ENCODE measurements at places on chromosomes 1 and 21.

DNA sequence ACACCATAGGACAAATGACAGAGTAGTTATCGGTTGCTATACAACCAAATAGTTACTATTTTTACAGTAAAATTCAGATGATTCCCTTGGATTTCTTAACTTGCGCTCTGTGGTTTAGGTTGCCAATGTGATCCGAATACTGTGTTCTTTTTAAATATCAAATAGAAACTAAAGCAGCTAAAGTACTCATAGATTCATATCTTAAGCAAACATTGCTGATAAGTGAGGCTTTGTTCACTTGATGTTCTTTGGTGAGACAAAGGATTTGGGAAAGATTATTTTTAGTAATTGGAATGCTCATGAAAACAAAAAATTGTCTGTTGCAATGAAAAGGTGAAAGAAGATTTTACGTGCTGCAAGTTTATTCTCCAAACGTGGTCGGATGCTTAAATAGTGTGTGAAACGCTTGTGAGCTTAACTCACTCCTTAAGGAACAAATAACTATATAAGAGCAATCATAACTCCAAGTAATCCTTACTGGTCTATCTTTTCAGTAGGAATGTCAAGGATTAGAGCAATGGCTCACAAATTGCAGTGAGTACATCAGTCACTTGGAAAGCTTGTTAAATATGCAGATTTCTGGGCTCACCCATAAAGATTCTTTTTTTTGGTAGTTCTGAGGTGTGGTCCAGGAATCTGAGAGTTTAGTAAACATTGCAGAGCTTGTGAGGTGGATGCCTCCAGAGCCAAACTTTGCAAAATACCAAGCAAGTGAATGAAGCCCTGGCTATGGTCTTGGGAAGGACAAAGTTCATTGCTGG lies 31.8 kb upstream of the PDC start:
- no peak for DNase-seq

GRCh38 chr1:223887747-223888418 lies 42.1 kb upstream of the TP53BP2 start:
- DNase-seq, result no peak

DNA sequence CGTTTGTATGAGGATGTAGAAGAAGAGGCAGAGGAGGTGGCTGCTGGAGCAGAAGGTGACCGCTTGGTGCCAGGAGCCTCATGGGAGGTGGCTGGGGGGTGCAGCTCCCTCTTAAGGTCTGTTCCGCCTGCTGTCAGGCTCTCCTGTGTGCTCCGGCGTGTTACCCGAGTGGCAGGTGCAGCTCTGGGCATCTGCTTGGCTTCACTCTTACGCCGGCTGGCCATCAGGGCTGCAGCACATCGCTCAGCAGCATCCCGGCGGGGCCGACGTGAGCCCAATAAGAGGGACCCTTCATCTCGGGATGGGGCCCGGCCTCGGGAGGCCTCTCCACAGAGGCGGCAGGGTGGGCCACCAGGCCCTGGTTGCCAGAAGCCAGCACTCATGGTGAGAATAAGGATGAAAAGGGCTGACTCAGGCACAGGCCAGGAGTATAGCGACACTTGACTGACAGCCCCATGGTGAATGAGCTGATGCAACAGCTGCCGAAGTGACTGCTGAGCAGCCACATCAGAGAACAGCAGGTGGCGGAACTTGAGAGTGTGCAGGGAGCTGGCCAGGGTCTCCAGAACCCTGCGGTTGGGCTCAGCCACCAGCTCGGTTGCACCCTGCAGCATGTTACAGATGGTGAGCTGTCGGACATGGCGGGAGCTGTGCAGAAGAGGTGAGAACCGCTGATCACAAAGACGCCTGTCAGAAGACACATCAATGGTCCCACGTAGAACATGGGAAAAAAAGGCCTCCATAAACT lies 17.5 kb downstream of the LRRC41 start:
- no peak for DNase-seq

- no peak for DNase-seq
Observed at GRCh38 chr1:1130206-1131120, 14.6 kb upstream of the C1orf159 start.

DNA sequence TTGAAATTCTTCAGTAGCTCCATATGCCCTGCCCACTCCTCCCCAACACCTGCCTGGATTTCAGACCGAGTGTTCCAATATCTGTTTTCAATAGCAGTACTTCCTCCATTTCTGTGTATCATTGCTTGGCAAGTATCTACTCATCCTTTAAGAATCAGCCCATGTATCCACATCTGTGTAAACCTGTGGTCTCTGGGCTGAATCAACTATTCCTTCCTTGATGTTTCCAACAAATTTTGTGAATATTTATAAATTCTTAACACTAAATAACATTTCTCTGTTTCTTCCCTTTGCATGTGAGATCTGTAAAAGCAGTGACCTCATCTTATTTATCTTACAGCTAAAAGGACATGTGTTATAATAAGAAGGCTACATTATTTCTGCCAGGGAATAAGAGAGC lies 26.0 kb upstream of the UAP1 start:
- DNase-seq, result no peak
